ENCODE measurements at places on chromosomes 3 and 15. TPM values are rescaled to one million over a fixed set of nuclear protein-coding genes. Genes with fewer than 3 reads are reported as not detected.

The EIF4G1 gene
- 471 TPM for total RNA-seq

The SIDT1 gene
- 51.9 TPM for total RNA-seq

The GP5 gene
- 0.28 TPM for total RNA-seq

The CHCHD6 gene
- total RNA-seq: 9.0 TPM

DNA sequence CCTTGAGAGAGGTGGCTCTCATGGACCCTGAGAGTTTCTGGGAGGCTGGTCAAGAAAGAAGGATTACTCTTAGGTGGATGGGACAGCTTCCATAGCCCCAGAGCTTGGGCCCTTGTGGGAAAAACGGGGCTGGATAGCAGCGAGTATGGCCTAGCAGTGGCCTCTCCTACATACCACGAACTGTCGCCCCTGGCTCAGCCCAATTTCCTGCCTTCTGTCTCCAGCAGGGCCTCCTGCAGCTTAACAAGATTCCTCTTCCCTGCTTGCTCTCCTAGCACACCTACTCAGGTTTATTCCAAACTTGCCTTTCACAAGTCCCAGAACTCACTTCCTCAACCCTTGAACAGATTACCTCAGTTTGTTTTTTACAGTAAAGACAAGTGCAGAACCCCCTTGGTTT lies 139.7 kb upstream of the TPM1 start:
- no peak for DNase-seq

GRCh38 chr3:29741231-29741630 lies 460.4 kb downstream of the RBMS3 start:
- DNase-seq: no peak

DNA sequence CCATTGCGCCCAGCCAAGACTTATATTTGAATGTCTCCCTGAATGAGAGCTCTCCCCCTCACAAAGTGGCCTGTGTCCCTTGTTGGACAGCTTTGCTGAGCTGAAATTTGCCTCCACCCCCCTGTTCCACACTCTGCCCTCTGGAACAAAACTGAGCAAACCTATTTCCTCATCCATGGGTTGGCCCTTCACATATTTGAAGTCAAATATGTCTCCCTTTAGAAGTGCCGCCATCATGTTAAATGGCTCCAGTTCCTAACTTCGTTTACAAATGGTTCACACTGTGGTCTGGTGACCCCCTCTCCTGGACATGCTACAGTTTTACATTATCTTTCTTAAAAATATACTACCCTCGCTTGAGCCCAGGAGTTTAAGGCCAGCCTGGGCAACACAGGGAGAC lies 4.6 kb downstream of the PLIN1 start:
- DNase-seq: no peak

DNA sequence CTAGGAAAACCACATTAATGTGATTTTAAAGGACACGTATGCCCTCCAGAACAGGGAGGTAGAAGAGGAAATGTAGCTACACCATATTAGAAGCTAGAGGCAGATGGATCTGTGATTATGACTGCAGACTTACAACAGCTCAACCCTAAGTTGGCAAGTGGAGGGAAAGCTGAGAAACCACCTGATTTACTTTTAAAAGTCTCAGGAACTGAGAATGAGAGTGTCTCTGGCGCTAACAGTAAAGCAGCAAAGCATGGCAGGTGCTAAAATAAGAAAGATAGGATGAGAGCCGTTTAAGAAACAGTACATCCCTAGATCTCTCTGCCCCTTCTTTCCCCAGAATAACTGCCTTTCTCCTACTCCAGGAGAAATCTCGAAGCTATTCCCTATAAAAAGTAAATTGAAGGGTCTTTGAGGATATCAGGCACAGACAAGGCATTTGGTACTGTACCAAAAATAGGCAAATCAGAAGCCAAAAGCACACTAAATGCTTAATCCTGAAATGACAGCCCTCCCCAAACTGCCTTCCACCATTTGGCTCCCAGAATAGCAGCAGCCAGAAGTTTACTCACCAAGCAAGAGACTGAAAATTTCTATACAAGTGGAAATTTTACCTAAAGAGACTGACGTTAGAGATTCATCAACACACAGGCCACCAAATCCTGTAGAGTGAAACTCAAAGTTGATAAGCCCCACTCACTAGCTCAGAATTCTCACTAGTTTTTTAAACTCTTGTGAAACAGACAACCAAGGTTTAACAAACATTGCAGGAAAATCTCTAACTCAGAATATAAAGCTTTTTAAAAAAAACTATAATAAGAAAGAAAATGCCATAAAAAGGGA lies 34.3 kb upstream of the PARP14 start:
- no peak for DNase-seq

DNA sequence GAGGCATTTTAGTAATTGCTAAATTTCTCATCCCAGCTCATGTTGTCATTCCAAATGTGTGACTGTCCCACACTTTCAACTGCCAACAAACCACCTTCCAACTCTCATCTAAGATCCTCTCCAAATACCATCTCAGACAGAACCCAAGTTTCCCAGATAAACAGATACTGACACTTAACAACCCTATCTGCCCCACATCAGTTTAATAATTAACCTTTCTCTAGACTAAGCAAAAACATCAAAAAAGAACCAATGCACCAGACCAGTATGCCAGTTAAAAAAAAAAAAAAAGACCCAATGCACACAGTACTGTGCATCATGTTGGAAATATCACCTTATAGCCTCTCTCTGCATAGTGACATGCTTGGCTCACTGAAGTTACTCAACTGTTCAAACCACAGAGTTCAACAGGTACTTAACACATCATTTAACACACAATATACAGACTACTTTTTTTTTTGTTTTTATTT lies 5.5 kb downstream of the SFMBT1 start:
- DNase-seq: no peak
